ENCODE measurements at places on chromosomes 11 and 22.

DNA sequence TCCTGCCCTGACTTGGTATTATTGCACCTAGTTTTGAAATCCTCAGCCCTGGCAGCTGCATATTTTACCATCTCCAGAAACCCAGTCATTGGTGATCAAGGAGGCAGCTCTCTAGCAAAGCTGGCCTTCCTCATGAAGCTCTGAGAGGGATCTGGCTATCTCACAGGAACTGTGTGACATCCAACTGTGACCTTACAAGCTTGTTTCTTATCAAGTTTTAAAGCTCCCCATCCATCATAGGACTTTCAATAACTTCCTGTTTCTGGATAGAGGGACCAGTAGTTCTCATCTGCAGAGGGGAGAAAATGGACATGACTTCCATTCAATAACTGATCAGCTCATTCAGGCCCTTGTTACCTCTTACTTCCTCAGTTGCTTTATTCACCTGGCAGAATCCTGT, 18.2 kb downstream of the CALCA start:
- DNase-seq = no peak

GRCh38 chr22:37509059-37509860, 10.0 kb downstream of the CARD10 start:
- DNase-seq = no peak

- peak; percentile 48 for DNase-seq
Observed at GRCh38 chr11:125626288-125626950, 1.5 kb downstream of the CHEK1 start.

DNA sequence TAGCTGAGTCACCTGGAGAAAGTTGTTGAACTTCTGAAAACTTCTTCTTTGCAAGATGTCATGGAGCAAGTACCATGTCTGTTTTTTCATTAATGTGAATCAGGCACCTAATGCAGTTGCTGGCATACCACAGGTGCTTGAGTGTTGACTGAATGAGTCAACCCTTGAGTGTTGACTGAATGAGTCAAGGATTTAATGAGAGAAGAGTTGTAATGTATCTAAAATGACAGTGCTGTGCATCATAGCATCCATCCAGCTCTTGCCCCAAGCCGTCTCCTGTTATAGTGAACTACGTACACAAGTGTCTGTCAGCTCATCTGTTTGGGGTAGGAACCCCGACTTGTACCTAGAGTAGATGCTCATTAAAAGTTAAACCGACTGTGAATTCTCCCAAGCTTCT, 93.1 kb downstream of the CWC15 start:
- no peak for DNase-seq

- peak; percentile 14 for DNase-seq
Observed at GRCh38 chr22:30890686-30891442, 77.7 kb downstream of the MORC2 start.

GRCh38 chr11:67644042-67644441, 4.5 kb upstream of the TBX10 start:
- no peak for DNase-seq

- DNase-seq = no peak
Observed at GRCh38 chr22:49886346-49887063, 31.7 kb downstream of the ALG12 start.

GRCh38 chr11:13140028-13140870, 131.1 kb downstream of the RASSF10 start:
- no peak for DNase-seq

DNA sequence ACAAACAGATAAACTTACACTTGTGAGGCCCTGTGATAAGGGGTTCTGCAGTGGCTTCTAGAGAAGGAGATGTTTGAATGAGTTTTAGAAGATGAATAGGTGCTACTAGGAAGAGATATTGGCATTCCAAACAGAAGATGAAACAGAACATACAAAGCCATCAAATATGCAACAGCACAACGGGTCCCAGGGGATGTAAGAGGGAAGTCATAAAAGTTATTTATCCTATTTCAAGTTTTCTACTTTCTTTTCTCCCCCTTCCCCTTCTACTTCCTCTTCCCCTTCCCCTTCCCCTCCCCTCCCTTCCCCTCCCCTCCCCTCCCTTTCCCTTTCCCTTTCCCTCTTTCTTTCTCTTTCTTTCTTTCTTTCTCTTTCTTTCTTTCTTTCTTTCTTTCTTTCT, 94.9 kb upstream of the CADM1 start:
- no peak for DNase-seq

DNA sequence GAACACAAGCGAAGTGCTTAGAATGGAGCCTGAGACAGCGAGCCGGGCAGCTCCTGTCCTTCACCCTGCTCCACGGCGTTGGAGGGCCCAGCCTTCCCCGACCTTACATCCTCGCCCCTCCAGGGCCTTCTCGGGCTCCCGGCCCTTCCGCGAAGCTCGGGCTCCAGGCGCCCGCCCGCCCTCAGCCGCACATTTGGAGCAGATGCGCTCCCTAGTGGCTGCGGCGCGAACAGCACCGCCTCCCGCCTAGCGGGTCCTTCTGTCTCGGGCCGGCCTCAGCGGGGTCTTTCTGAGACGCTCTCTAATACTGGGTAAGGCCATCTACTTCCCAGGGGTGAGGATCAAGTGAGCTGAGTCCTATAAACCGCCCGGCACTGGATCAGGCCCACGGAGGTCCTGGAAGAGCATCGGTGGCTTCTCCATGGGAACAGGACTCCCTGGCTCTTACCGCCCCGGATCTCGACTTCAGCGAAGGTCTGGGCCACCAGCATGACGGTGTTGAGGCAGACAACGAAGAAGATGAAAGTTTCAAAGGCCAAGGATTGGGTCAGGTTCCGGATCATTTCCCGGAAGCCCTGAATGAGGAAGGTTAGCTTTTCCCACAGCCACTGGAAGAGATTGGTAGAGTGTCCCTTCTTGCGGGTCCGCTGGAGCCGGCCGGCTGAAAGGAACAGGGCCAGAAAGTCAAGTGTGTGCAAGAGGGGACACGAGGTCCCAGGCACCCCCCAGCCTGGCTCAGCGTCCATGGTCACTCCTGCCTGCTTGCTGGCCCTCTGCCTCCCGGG, 3.7 kb downstream of the CATSPER1 start:
- DNase-seq = peak; percentile 75

DNA sequence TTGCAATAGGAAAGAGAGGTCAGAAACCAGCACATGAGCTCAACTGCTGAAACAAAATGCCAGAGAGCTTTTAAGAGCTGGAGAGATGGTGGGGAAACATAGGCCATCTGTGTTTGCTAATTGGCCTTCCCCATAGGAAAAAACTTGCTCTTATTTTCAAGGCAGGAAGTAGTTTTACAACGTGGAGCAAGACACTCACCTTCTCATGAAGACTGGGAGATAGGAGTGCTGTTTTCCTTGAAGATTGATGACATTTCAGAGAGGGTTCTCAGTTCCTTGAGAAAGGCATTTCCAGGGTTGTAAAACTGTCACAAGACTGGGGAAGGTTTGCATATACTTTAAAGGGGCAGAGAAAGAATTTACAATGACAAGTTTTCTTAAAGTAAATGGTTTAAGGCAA, 586.3 kb upstream of the RAG2 start:
- no peak for DNase-seq

DNA sequence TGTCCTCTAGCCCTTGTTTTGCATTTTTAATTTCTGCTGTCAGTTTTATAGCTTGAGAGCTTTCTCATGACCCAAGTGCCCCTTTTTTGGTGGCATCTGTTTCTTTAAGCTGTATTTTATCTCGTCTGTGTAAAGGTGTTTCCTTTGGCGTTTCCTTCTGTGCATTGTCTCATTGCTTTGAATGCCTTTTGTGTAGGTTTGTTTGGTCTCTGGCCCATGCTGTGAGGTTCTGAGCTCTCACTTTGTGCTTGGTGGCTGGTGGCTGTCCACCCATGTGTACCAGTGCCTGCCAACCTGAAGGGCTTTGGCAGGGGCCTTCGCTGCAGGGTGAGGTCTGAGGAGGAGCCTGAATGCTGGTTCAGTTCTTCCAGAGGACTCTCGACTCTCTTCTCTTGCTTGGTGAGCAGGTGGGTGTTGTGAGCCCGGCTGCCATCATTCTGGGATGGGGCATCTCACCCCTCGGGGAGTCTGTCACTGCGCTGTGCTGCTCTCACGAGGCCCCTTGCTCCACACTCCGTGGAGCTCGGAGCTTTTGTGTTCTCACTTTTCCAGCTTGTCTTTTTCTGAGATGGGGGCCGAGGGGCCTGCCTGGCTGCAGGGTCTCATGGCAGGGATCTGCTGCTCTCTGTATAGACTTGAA, 14.9 kb downstream of the AP2A2 start:
- DNase-seq = no peak

DNA sequence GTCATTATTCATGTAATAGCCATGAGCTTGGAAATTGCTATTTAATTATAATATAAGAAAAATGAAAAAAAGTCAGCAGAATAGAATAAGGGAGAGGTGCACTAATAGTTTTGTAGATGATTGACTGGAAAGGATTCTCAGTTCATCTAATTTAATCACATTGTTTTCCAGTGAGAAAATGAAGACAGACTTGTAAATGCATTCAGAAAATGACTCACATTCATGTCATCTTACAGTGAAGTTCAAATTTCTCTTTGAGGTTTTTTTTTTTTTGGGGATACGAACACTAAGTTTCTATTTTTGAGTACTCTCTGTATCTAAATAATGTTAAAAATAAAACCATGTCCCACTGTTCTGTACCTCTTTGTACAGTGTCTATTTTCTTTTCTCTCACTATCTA, 18.5 kb upstream of the OR4A16 start:
- no peak for DNase-seq

GRCh38 chr11:33790040-33790439, 15.7 kb upstream of the FBXO3 start:
- no peak for DNase-seq

DNA sequence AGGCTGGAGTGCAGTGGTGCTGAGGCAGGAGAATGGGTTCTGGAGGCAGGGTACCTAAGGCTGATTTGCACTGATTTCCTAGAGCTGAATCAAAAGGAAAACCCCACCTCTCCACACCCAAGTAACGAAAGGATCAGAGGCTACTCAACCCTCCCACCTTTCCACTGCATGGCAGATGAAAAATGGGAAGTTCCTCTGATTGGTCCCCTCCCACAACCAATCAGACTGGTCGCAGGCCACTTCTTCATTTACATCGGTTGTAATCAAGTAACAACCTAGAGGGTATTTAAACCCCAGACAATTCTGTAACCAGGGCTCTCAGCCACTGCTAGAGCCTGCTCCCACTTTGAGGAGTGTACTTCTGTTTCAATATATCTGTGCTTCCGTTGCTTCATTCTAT, 18.6 kb upstream of the PARVB start:
- DNase-seq = no peak

All from CD4-positive, alpha-beta T cell treated with Interleukin-2 at 100 ng/mL for 4 hours (primary cell).